ENCODE measurements at places on chromosomes 6 and 20.

DNA sequence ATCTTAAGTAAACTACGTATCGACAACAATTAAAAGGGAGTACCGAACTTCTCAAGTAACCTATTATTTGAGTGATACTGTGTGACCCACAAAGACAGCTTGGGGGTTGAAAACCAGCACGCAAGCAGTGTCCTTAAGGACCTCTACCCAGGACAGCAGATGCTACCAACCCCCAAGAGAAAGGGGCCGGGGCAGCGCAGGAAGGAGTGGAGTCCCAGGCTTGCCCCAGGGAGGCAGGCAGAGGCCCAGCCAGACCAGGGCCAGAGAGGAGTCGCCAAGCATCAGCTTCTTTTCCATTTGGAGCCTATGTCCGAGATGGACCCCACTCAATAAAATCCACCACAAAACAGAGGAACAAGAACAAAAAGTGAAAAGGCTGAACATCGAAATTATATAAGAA lies 11.9 kb downstream of the DIDO1 start:
- no peak for DNase-seq

- no peak for DNase-seq
Observed at GRCh38 chr6:6521961-6522482, 66.5 kb upstream of the LY86 start.

GRCh38 chr6:12371151-12371550 lies 81.0 kb downstream of the EDN1 start:
- DNase-seq: no peak

- DNase-seq: no peak
Observed at GRCh38 chr6:167567142-167568033, 242.5 kb downstream of the TTLL2 start.

DNA sequence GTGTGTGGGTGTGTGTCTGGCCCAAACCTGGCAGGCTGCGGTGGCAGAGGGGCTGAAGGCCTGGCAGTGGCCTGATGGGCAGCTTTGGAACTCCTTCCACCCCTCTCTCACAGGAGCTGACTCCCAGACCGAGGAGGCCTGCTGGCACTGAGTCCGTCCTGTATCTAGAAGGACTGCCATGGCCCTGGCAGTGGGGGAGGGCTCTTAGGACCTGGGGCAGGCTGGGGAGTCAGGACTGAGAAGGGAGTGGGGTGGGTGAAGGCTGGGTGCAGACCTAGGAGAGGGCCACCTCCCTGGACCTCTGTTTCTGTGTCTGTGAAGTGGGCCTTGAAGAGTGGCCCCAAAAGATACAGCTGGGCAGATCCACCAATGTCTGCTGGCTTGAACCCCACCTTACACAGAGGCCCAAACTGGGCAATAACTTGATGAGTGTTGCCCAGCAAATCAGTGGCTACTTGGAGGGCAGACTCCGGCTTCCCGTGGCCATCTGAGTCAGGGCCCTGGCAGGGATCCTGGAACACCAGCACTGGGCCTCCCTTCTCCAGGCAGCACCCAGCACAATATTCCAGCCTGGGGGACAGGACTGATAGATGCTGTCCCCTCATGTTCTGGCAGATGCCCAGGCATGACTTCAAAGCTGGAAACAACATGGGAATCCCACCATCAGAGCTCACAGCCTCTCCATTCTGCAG lies 46.7 kb upstream of the BLCAP start:
- no peak for DNase-seq

- DNase-seq: no peak
Observed at GRCh38 chr20:62700261-62700930, 8.2 kb upstream of the NTSR1 start.

- DNase-seq: no peak
Observed at GRCh38 chr20:9940329-9940728, 94.5 kb upstream of the ANKEF1 start.

DNA sequence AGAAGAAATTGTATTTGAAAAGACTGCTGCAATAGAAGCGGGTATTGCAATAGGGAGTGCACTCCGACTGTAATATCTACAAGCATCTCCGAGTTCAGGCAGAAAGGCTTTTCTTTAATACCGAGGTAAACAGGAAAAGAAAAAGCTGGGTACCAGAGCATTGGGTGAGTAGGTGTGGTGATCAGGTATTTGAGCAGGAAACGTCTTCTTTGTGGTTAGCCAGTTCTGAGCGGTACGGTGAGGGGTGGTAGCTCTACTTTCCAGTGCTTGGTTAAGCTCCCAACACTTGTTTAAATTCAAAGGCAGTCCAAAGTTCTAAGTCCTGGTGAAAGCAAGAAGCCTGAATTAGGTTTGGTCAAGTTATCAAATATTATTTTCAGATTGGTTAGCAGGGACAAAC lies 404.1 kb downstream of the LMBRD1 start:
- DNase-seq: no peak

- DNase-seq: no peak
Observed at GRCh38 chr6:109340811-109341210, 41.5 kb downstream of the CD164 start.
